ENCODE measurements at places on chromosomes 2 and 18.

- DNase-seq: no peak
These were observed 10.2 kb downstream of the ARID5A start for GRCh38 chr2:96546797-96547196.

DNA sequence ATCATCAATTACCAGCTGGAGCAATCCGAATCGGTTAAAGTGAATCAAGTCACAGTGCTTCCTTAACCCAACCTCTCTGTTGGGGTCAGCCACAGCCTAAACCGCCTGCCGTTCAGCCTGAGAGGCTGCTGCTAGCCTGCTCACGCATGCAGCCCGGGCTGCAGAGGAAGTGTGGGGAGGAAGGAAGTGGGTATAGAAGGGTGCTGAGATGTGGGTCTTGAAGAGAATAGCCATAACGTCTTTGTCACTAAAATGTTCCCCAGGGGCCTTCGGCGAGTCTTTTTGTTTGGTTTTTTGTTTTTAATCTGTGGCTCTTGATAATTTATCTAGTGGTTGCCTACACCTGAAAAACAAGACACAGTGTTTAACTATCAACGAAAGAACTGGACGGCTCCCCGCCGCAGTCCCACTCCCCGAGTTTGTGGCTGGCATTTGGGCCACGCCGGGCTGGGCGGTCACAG lies 496 bp upstream of the ITGA4 start:
- peak; percentile 34 for DNase-seq

DNA sequence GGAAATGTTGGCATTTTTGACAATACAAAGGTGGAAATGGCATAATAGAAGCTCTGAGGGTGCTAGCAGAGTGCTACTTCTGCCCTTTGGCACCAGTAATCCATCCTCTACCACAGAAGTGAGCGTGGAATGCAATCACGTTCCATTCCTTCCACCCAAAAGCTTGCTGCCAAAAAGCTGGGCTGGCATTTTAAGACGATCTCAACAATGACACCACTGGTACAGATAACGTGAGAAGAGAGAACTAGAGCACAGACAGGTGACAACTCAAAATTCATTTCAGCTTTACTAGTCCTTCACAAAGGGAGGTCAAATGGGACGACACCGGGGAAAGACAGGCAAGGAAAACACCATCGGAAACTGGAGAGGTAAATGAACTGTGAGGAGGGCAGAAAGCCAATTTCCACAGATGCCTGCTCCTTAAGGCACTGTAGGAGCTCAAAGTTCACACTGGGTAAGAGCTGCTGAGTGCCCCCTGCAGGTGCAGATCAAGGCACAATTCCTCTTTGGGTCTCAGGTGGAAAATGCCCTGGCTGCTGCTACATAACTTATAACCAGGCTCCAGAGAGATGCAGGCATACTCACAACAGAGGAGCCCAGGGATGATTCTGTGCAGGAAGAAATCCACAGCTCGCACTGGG lies 50.7 kb upstream of the RNU4ATAC start:
- DNase-seq: no peak

DNA sequence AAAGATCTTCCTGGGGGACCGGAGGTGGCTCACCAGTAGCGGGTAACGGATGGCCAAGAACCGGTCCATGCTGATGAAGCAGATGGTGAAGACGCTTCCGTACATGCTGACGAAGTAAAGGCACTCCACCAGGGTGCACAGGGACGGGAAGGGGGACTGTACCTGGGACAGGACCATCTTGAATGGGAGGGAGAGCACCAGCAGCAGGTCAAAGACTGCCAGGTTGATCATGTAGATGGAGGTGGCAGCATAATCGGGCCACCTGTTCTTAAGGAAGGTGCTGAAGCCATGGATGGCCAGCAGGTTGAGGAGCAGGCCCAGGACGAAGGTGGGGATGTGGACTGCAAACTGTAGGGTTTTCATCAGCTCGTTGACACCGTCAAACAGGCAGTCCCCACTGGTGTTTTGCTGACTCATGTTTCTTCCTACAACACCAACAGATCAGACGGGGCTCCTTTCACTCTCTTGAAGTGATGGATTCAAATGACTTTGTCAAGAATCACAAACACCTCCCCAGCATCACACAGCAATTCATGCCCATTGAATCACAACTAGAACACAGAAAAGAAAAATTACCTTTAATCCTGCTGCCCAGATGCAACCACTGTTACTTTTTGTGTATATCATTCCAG lies 14.4 kb downstream of the GPR55 start:
- DNase-seq: no peak

GRCh38 chr2:204401114-204401513 lies 144.2 kb upstream of the PARD3B start:
- no peak for DNase-seq

- no peak for DNase-seq
These were observed 43.1 kb downstream of the RMP24 start for GRCh38 chr18:36015629-36016028.

DNA sequence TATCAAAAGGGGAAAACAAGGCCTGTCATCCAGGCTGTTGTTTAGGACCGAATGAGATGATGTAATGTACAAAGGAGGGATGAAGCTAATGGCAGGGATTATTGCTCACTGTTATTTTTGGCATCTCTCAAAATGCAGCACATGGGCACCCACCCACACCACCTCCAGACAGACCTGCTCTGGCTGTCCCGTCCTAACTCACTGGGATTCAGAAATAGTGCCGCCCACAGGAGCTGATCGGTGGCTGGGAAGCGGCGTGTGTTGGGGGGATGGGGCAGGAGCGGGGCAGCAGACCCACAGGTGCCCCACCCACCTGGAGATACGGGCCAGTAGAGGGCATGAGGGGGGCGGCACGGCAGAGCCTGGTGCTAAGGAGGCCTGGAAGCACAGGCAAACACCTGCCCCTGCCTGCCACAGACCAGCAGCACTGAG lies 52.2 kb downstream of the CRACDL start:
- no peak for DNase-seq

DNA sequence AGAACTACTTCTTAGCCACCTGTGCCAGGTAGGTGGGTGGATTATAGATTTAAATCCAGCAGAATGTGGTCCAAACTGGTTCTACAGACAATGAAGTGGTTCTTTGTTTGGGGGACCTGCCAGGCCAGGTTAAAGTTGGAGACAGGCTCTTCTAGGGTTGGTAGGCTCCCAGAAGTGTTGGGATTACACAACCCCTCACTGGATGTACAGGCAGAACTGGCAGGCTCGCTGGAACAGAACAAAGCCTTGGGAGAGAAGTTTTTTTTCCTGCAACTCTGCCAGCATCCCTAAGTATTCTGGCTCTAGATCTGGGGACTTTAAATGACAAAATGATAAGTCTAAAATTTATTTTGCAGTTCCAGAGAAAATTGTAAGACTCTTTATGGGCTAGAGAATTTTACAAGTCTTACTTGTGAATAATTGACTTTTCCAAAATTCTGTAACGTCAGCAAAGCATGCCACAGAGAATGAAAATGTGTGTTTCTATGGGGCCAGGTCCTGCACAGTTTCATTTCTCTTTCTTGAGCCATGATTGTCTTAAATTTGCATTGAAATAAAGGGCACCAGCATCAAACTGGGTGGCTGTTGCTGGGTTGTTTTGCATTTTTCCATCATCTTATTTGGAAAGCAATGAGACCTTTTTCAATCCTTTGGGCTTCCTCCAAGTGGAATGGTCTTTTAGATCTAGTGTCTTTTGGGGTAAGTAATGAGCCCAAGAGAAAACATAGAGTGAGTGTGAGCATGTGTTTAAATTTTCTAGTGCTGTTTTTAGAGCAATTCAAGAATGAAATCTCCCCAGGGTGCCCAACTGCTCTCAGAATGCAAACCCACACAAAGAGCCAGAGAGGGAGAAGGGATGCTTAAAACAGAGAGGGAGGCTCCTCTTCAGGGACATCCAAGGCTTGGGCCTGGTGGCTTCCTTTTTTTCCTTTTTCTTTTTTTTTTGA lies 32.4 kb upstream of the ATL2 start:
- no peak for DNase-seq

GRCh38 chr18:3757361-3757760 lies 307.4 kb downstream of the TGIF1 start:
- DNase-seq: no peak

DNA sequence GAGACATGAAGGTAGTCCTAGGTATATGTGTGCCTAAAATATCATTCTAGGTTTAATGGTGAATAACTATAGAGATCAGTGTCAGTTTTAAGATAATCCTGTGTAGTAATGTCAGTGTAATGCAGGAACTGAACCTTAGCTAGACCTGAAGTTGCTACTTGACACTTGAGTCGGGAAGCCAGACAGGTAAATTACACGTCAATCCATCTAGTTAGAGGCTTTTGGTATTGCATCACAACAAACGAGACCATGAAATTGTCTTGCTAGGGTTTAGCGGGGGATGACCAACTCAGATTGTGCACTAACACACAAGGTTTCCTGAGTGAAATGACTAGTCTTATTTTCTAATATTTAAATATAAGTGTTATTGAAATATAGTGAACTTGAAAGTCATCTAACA lies 2.0 kb downstream of the YPEL5 start:
- no peak for DNase-seq

DNA sequence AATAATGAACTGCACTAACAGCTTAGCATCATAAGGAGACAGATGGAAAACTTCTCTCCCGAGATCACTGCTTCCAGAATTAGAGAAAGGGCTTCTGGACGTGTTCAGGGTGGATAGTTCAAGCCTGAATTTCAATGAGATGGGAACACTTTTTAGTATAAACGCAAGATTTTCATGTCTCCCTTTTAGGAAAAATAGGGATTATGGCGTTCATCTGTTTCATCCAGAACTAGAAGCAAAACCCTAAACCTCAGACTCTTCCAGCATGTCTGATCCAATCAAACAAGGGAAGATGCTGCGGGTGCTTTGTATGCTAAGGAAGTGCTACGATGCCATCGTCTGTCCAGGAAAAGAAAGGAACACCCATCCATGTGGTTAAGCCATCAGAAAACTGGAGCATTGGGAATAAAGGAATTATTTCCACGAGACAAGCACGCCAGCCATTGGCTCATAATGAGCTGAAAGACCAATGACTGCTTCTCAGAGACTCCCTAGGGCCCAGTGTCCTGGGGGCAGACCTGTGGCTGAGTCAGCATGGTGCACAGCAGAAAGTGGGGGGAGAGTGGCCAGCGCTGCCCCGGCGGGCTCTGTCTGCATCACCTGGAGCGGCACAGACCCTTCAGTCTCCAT lies 65.9 kb upstream of the AFF3 start:
- DNase-seq: no peak

DNA sequence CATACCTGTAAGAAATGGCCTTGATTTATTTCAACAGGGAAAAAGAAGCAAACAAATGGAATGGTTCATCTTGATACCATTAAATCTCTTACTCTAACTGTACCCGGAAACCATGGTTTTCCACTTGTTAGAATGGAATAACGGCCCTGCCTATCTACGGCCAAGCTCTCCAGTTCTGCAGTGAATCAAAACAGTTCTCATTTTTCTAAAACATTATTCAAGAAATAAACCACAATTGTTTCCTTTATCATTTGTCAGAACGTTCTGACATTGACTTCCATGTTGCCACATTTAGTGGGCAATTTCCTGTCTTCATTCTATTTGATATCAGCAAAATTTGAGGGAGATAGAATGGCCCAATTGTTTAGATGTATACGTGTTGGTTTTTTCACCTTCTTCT lies 118.8 kb upstream of the CDH19 start:
- DNase-seq: no peak

- DNase-seq: peak; percentile 93
These were observed 70.7 kb downstream of the ATF2 start for GRCh38 chr2:175097297-175097696.

DNA sequence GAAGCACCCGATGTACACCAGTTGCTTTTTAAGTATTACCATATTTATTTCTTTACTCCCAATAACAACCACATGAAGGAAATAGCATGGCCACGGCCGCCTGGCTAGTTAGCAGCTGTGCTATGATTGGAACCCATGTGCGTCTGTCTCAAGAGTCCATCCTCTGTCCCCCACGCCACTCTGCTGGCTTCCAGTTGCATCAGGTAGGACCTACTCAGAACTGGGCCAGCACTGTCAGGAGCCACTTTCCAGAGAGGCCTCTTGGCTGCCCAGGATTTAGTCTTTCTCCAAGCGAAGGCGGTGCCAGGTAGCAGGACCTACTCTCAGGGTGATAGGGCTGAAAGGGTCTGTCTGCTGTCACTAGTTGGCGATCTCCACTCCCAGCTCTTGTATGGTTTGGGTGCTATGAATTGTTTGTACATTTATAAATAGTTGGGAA lies 22.1 kb downstream of the ASB18 start:
- no peak for DNase-seq

- no peak for DNase-seq
These were observed 88.7 kb downstream of the GYPC start for GRCh38 chr2:126744640-126745039.

DNA sequence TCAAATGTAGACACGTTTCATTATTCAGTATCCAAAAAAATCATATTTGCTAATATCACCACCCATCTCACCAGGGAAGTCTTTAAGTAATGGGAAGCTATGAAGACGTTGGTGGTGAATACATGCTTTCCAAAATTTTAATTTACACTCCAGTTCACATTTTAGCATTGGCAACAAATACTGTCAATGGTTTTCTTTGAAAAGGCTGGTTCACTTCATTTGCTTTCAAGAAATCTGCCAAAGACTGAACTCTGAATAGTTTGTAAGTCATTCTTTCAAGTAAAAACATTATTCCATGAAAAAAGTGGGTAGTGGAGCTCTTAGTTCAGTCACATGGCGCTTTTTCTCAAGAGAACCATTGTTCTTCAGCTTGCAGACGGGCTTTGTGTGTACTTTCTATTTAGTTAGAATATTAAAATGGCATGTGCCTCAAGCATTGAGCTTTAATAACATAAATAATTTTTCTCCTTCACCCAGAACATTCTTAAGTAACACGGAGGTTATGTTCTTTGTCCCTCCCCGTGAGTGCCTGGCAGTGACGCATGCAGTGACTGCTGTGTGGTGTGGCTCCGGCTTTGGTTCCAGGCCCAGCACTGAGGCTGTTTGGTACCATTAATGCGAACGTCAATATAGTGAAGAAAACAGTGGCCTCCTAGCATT lies 300.0 kb upstream of the HDAC4 start:
- no peak for DNase-seq

GRCh38 chr2:38704664-38705063 lies 38.8 kb downstream of the GALM start:
- no peak for DNase-seq

- peak; percentile 74 for DNase-seq
These were observed 45.4 kb downstream of the LIMS1 start for GRCh38 chr2:108579623-108580022.

GRCh38 chr2:187157046-187157445 lies 291.0 kb downstream of the CALCRL start:
- no peak for DNase-seq

Data from HCEC 1CT (cell line).